CD4-positive, alpha-beta T cell treated with Interleukin-2 at 100 ng/mL for 4 hours (primary cell): ENCODE measurements at places on chromosomes 1 and 21.

DNA sequence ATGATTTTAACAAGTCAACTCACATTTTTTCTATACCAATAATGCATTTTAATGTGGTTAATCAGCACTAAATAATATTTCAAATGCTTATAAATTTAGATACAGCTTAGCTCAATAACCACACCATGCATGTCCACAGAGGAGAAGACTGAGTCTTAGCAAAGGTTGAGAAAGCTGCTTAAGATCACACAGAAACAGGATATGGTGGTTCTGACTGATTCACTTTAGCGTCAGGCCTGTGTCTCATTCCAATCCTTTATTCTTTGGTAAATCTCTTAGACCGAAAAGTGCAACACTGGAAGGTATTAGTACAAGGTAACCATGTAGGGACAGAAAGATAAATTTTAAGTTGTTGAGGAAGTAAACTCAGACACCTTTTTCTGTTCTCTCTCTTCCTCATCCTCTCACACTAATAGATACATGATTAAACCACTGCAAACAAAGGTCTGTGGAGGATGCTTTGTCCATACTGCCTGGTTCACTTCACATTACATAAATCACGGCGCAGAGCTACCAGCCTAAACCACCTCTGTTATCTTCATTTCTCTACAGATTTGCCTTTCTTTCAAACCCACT, 139.0 kb downstream of the DPYD start:
- no peak for DNase-seq

DNA sequence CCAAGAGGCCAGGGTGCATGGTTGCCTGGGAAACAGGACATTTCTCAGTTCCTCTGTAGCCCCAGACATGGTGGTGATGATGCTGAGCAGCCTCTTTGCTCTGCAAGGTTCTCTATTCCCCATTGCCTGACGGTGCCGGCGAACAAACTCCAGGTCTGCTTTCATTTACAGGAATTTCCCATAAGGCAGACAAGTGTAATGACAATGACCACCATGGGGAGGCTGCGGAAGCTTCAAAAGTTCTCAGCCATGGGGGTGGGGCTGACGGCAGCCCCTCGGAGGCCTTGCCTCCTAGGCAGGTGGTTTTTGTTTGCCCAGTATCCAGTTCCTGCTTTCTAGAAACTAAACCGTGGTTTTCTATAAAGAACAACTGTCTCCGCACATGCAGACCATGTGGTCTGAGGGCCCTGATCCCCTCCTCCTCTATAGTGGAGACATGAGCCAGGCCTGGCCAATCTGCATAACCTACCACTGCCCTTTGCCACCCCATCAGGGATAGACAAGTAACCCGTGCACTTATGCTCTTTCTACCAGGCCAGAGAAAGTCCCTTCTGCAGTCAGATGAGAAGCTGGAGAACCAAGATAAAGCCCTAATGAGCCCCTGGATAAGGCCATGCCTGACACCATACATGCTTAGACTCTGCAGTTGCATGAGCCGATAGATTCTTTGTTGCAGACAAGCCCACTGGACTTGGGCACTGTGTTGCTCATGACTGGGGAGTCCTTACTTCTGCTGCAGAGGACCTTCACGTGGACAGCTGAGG, 54.1 kb downstream of the LDLRAD2 start:
- DNase-seq, result no peak

- DNase-seq, result no peak
Measured at GRCh38 chr1:215375381-215375780, 191.7 kb upstream of the KCTD3 start.

- DNase-seq, result peak; percentile 59
Measured at GRCh38 chr1:179298952-179299351, 5.4 kb downstream of the SOAT1 start.

GRCh38 chr1:225936523-225936922, 4.5 kb downstream of the LEFTY2 start:
- DNase-seq, result no peak
